ENCODE measurements at places on chromosomes 2 and 18. TPM values are rescaled to one million over a fixed set of nuclear protein-coding genes. Genes with fewer than 3 reads are reported as not detected.

GRCh38 chr2:205885492-205886099 is 200.4 kb downstream of the INO80D start:
- DNase-seq = peak; percentile 86
- no peaks in the 10 kb centered on the region for H3K36me3 ChIP-seq
- H3K4me1 ChIP-seq = no peaks in the 10 kb centered on the region
- no peak overlapping the region for H3K4me3 ChIP-seq
- H3K27ac ChIP-seq = no peak overlapping the region
- peaks cover 16% of the 10 kb centered on the region for H3K27me3 ChIP-seq

Gene ST8SIA3
- not detected for total RNA-seq

- H3K27ac ChIP-seq = no peak overlapping the region
- H3K27me3 ChIP-seq = peaks cover 12% of the 10 kb centered on the region
- DNase-seq = no peak
- no peak overlapping the region for H3K4me3 ChIP-seq
- no peaks in the 10 kb centered on the region for H3K36me3 ChIP-seq
- H3K4me1 ChIP-seq = peaks cover 11% of the 10 kb centered on the region
Measured at GRCh38 chr18:44598514-44598913, 82.2 kb upstream of the SETBP1 start.

DNA sequence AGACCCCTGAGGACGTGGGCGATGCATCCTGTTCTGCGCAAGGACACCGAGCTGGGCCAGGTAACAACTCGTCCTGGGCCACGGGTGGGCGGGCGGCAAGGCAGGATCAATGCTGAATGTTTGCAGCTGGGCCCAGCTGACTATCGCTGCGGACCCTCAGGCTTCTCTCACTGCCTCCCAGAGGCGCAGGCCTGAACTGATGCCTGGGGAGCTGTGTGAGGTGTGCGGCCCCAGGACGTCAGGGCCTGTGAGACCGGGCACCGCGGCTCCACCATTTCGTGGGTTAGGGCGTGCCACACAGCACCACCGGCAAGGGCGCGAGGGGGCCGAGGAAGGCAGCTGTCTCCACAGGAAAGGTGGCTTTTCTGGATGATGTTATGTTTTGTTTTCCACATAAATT is 307.4 kb downstream of the NDUFA10 start:
- H3K36me3 ChIP-seq = no peaks in the 10 kb centered on the region
- H3K27ac ChIP-seq = no peak overlapping the region
- H3K4me3 ChIP-seq = no peak overlapping the region
- no peaks in the 10 kb centered on the region for H3K27me3 ChIP-seq
- H3K4me1 ChIP-seq = no peaks in the 10 kb centered on the region

DNA sequence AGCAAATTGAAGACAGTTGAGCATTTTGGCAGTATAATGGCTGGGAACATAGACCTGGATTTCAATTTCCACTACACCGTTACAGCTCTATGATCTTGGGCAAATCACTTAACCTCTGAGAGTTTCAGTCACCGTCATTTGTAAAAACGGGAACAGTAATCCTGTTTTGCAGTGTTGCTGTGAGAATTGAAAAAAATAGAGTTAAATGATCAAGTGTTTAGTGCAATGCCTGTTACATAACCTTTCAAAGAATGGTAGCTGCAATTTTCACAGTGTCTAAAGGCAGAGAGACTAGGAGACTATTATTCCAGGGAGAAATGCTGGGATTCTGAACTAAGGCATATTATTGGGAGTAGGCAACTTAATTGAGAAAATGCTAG is 2.0 kb downstream of the AGPS start:
- no peaks in the 10 kb centered on the region for H3K27me3 ChIP-seq
- peaks cover 21% of the 10 kb centered on the region for H3K36me3 ChIP-seq
- no peak for DNase-seq
- H3K4me3 ChIP-seq = peak overlapping the region; percentile 89

DNA sequence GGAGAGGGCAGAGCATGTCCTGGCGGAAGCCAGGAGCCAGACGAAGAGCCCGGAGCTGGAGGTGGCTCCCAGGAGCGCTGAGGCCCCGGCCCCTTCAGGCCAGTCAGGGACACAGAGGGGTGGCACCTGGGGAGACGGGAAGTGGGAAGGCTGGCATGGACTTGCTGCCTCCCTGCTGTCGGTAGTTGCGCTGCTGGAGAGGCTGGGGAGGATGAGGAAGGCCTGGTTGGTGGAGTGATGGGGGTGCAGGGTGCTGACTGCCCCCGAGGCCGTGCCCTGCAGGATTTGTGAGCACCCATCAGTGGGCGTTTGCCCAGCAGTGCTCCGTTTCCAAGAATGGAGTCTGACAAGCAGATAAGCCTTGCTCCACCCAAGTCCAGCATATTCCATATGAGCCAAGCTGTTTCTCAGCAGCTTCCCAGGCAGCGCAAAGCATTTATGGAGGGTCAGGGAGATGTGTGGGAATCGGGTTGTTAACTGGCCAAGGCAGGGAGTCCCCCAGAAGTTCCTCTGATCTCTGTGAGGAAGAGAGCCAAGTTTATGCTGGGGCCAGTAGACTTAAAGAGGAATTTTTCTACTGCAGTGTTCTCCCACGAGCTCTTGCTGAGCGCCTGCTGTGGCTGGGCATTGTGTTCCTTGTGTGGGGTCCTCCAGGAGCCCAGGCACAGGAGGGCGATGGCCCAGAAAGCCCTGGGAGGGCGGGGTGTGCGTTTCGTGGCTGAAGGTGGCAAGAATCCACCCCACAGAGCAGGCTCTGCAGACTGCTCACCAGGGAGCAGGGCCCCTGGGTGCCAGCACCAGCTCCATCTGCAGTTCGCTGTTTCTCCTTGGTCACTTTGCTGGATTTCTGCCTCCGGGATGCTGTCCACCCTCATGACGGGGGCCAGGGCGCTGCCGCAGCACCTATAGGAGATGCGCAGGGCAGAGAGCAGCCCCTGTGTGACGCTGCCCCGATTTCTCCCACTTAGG is 250.2 kb downstream of the ALPK2 start:
- DNase-seq = no peak
- H3K27me3 ChIP-seq = no peaks in the 10 kb centered on the region
- H3K4me3 ChIP-seq = no peak overlapping the region
- H3K27ac ChIP-seq = no peak overlapping the region

GRCh38 chr2:181066333-181066732 is 85.9 kb downstream of the UBE2E3 start:
- H3K4me3 ChIP-seq = no peak overlapping the region
- H3K36me3 ChIP-seq = peaks cover 5% of the 10 kb centered on the region
- no peaks in the 10 kb centered on the region for H3K4me1 ChIP-seq
- DNase-seq = no peak

Gene SFT2D3
- 2.8 TPM for total RNA-seq

Gene TMEFF2
- not detected for total RNA-seq

DNA sequence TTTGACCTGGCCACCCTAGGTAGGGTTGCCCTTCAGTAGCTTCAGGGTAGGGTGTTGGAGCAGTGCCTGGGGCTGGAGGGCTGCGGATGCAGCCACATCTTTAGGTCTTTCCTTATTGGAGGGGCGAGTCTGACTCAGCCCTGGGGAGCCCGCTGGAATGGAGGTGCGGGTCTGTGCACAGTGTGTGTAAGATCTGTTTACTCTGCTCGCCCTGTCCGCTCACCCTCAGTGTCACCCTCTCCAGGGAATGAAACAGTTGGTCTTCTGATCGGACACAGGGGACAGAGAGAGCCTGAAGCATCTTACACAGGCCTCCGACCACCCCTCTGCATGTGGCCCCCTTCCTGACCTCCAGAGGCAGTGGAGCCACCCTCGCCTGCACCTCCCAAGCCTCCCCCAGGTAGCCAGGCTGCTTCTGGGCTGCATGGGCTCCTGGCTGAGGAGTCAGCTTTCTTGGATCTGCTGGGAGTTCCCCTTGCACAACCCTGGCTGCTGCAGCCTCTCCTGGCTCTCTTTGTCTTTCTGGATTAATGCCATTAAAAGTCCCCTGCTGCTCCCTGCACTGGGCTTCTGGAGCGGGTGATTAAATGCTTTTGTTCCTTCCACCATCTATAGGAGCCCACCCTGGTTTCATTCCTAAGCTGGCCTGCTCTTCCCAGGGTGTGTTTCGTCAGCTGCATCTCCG is 82.6 kb downstream of the ASB1 start:
- no peak overlapping the region for H3K27ac ChIP-seq
- no peaks in the 10 kb centered on the region for H3K4me1 ChIP-seq
- H3K27me3 ChIP-seq = no peaks in the 10 kb centered on the region
- no peak overlapping the region for H3K4me3 ChIP-seq
- no peaks in the 10 kb centered on the region for H3K36me3 ChIP-seq

Gene IL36RN
- not detected for total RNA-seq

Gene MAP3K19
- not detected for total RNA-seq

- H3K27ac ChIP-seq = no peak overlapping the region
- H3K27me3 ChIP-seq = no peaks in the 10 kb centered on the region
Measured at GRCh38 chr2:217983276-217984233, 19.2 kb downstream of the TNS1 start.

GRCh38 chr2:158979772-158980171 is 11.3 kb downstream of the TANC1 start:
- H3K4me3 ChIP-seq = no peak overlapping the region
- H3K36me3 ChIP-seq = no peaks in the 10 kb centered on the region
- H3K27me3 ChIP-seq = peaks cover 4% of the 10 kb centered on the region
- H3K27ac ChIP-seq = no peak overlapping the region
- no peak for DNase-seq
- H3K4me1 ChIP-seq = no peaks in the 10 kb centered on the region

Gene DNER
- total RNA-seq = not detected

All from activated CD4-positive, alpha-beta T cell treated with anti-CD3 and anti-CD28 coated beads for 36 hours (primary cell).